ENCODE measurements at places on chromosomes 4 and X. TPM values are rescaled to one million over a fixed set of nuclear protein-coding genes. Genes with fewer than 3 reads are reported as not detected.

DNA sequence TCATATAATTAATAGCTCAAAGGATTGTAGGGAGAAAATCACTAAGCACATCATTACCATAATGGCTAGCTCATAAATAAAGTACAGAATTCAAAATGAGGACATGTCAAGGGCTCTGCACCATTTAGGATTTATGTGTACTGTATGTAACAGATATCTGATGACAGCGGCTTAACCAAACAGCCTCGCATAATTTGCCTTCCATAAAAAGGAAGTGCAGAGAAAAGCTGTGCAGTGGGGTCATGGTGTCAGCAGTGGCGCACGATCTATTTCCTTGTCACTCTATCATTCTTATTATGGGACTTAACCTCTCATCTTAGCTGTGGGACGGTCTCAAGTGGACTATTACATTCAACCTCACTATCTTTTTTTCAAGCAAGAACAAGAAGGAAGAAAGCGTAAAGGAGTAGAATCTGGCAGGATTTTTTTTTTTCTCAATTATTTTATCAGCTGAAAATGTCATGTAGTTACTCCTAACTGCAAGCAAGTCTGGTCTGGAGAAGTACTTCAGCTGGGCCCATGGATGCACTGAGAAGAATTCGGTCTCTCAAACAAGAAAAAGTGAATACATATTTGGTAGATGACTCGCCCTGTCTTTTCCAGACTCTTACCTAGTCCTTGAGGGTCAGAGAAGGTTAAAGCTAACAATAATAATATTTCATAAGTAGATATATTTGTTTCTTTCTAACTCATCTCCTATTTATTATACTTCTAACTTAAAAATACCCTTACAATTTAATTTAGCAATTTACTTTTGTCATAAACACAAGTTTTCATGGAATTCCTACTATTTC, 94.6 kb downstream of the COX18 start:
- no peak for DNase-seq

- no peak for DNase-seq
These were observed 74.7 kb downstream of the LPAR4 start for GRCh38 chrX:78822157-78822690.

GRCh38 chr4:101345596-101346350, 1.6 kb downstream of the PPP3CA start:
- peak; percentile 69 for DNase-seq

IL9R gene
- total RNA-seq, result 1.5 TPM

GRCh38 chrX:52355108-52355507, 13.7 kb upstream of the XAGE2 start:
- DNase-seq, result no peak

DNA sequence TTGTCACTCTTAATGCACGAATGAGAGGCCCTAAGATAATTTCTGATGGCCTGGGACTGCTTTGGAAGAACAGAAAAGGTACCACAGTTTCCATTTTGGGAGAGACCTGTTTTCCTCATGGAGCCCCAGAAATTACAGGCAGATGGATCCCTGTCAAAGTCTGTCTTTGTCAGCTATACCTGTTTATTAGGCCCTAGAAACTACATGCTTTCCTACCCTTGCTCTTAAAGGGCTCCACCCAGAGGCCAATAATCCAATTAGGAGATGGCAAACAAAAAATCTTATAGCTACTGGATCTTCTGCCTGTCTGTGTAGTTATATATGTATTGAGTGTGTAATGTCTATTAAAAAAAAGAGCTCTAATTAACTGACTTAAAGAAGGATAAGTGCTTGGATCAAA, 141.3 kb downstream of the NR3C2 start:
- DNase-seq, result no peak

DNA sequence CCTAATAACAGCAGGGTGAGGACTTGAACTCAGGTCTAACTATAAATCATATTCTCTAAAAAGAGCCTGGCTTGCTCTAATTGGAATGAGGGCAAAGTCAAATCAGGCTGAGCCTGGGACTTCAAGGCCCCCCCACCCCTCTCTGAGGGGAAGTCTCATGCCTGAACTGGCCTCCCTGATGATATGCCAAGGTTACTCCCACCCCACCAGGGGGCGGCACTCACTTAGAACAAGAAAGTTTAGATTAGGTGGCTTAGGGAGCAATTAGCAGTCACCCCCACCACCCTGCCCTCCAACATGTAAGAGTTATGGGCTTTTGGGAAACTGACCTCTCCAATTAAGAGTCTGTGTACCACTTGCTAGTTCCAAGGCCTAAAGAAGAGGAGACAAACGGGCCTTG, 2.7 kb downstream of the FOXO4 start:
- DNase-seq, result peak; percentile 70

GRCh38 chrX:116436358-116436816, at the start of gene SLC6A14:
TSS of gene SLC6A14 (plus strand) at chrX:116436606. CDS start at chrX:116436710, 104 bp downstream.
- peak; percentile 66 for DNase-seq

DNA sequence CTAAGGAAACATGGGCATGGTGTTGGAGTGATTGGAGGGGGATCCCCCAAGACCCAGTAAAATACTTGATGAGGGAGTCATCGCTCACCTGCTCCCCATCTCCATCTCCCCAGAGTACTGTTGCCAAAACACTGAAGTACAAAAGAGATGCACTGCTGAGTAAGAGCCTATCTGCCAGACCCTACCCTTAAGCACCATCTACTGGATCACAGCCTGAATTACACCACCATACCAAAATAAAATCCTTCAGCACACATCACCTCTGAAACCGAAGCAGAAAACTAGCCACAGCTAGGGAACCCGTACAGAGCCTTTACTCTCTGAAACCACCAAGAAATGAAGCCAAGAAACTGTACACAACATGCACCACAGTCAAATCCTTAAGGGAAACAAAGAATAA, 466.3 kb upstream of the ACTRT1 start:
- no peak for DNase-seq

GRCh38 chr4:3302173-3302785, 9.5 kb downstream of the RGS12 start:
- DNase-seq, result no peak

PPEF2 gene
- total RNA-seq, result not detected

GUCY1A1 gene
- total RNA-seq, result 37.9 TPM

FOXR2 gene
- total RNA-seq, result not detected

DNA sequence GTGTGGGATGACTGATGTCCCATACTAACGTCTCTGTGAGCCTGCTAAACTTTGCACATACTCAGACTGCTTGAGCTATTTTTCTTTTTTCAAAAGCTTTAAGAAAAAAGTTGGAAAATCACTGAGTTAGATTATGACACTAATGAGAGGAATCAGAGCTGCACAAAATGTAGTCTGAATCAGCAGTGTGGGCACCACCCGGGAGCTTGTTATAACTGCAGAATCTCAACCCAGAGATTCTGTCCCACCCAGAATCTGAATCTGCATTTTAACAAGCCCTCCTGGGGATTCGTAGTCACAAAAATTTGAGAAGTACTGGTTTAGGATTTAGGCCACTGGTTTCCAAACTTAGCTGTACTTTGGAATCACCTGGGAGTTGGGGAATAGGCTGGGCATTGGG, 102.1 kb upstream of the MID1IP1 start:
- DNase-seq, result no peak

DNA sequence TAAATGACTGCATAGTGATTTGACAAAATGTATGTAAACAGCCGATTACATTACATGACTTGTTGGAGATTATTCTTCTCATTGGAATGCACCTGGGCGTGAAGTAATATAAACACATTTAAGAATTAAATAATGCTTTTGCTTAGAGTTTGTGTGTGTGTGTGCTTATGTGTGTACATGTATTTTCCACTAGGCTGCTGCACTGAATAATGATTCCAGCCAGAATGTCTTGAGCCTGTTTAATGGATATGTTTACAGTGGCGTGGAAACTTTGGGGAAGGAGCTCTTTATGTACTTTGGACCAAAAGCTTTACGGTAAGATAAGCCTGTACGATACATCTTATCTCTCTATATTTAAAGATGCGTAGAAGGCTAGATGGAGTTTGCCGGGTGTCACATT, 12.6 kb downstream of the NEIL3 start:
- DNase-seq, result no peak

- no peak for DNase-seq
These were observed 23.4 kb downstream of the PDE6B start for GRCh38 chr4:648579-649292.

GRCh38 chr4:89284828-89285227, 22.8 kb downstream of the GPRIN3 start:
- DNase-seq, result peak; percentile 42

- no peak for DNase-seq
These were observed 128.9 kb downstream of the REELD1 start for GRCh38 chr4:146343199-146343598.

HTR2C gene
- not detected for total RNA-seq

DNA sequence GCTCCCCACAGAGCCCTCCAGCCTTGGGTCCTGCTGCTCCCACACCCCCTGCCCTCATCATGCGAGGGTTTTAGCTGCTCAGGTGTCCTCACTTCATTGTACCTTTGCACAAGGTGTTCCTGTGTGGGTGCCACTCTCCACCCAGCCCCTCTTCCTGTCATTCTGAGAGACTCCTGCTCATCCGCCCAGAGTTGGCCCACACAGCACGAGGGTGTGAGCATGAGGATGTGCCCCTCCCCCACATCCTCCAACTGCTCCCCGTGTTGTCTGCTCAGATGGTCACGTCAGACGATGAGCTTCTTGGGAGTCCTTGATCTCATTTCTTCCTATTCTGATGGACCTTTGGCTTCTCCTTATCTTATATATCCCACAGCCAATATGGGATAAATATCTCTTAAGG, 53.2 kb downstream of the HTT-AS start:
- DNase-seq, result no peak

ANKRD50 gene
- 16.0 TPM for total RNA-seq

FRMD7 gene
- not detected for total RNA-seq

PRR32 gene
- not detected for total RNA-seq

GRCh38 chrX:132822634-132823012, 135.8 kb downstream of the HS6ST2 start:
- no peak for DNase-seq

- no peak for DNase-seq
These were observed 96.1 kb downstream of the PRDM5 start for GRCh38 chr4:120826449-120826848.

DNA sequence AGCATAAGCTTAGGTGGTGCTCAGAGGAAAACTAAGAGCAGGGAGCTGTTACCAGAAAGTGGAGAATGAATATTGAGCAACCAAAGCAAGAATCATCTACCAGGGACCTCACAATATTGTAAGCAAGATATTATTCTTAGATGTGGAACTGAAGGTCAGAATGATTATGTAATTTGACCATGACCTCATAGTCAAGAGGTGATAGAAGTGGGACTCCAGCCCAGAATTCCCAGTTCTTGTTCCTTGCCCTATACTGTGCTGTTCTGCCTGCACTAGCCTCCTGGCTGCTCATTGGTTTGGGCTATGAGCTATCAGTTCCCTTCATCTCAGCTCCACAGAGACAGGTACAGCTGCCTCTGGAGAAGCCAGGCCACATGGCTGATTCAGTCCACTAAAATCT, 229.4 kb downstream of the LDB2 start:
- no peak for DNase-seq

CXCL5 gene
- total RNA-seq, result 9.1 TPM

DNA sequence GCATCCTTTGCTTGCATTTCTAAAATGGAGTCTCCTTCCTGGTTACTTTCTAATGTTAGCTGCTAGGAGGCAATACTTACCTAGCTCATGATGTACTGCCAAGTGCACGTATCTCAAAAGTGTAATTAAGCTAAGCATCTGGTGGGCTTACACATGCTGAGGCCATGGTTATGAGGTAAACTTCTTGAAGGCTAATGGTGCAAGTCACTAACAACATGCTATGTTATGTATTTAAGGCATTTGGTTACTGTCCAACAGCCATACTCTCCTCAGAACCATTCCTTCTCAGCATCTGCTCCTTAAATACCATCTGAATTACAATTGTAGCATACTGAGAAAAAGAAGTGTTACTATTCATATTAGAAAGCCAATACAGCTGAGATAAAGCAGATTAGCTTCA, 318.6 kb upstream of the BMP3 start:
- DNase-seq, result no peak

- DNase-seq, result no peak
These were observed 12.5 kb downstream of the RFC1 start for GRCh38 chr4:39353478-39354253.

- DNase-seq, result no peak
These were observed 1628.2 kb upstream of the ADGRL3 start for GRCh38 chr4:59571805-59572430.

- no peak for DNase-seq
These were observed 520.3 kb downstream of the ARAP2 start for GRCh38 chr4:35723973-35724372.

- DNase-seq, result no peak
These were observed 713 bp downstream of the PLXNB3 start for GRCh38 chrX:153764786-153765137.

RTL5 gene
- 7.7 TPM for total RNA-seq

TRIML2 gene
- total RNA-seq, result not detected

ADH1A gene
- total RNA-seq, result not detected

SERTM2 gene
- total RNA-seq, result not detected

DNA sequence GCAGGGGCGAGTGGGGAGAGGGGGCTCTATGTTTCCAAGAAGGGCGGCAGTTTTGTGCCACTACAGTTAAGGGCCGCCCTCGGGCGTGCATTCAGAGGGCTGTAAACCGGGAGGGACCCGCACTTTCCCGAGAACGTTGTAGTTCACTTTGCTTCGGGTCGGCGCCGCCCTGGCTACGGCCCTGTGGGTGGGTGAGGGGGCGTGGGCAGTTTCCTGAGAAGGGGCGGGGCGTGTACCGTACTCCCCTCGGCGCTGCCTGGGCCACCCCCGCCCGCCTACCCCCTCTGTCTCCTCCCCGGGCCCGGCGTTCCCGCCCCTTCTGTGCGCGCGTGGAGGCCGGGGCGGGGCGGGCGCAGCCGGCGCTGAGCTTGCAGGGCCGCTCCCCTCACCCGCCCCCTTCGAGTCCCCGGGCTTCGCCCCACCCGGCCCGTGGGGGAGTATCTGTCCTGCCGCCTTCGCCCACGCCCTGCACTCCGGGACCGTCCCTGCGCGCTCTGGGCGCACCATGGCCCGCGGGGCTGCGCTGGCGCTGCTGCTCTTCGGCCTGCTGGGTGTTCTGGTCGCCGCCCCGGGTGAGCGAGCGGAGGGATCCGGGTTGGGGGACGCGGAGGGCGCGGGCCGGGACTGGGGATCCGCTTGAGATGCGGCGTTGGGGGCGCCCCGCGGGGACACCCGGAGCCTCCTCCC, at the start of gene CD99:
Gene CD99 (plus strand): TSS at position 440 of the 687 bp plus-strand sequence. CDS start 66 bp downstream, at position 506.
- peak; percentile 98 for DNase-seq

- DNase-seq, result no peak
These were observed 9.5 kb downstream of the NAF1 start for GRCh38 chr4:163157157-163157556.

Data from upper lobe of left lung (tissue), 6 donors.